ENCODE measurements at places on chromosomes 6 and 20.

DNA sequence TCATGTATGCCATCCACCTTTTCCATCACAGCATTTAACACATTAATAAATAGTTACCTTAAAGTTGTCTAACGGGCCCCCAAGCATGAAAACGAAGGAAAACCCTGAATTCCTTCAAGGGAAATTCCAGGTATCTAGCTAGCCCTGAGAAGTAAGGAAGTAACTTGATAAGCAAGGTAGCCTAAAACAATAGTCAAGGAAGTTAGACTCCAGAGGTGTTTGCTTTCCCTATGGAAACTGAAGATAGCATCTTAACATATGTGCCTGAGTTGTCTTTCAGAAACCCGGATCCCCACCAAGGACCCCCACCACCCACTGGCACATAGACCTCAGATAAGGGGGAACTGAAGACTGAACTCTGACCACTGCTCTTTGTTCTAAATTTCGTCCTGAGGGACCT is 127.4 kb downstream of the TBXT start:
- DNase-seq, result no peak

DNA sequence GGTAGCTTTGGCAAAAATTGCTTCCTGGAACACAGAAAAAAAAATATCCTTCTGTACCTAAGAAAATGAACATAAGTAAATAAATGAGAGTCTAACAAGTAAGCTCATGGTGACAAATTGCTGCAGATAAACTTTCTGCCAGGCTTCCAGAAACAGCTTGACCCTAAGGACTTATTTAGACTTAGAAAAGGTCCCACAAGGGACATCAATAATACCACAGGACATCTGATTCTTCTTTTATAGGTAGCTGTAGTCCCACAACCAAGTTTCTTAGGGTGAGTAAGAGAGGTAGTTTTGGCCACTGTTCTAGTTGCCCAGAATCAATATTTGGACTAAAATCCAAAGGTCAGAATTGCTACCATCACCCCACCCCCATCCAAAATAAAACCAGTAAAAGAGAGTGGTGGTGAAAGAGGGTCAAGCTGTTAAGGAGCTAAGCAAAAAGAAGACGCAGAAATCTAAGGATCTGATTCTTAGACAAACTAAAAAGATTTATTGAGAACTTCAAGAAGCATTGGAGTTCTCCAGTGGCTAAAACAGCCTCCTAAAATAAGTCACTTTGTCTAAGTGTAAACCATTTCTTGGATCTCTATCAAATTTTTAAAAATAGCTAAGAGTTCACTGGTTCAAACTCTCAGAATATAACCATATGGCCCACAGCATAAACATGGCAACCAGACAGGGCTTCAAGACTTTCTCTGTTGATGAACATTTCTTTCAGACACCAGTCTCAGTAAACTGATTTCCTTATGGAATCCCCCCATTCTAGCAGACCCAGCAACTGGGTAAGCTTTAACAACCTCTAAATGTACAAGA is 180.6 kb downstream of the PTPRK start:
- DNase-seq, result peak; percentile 76

- DNase-seq, result peak; percentile 53
Observed at GRCh38 chr20:22916021-22916842, 118.9 kb upstream of the SSTR4 start.

DNA sequence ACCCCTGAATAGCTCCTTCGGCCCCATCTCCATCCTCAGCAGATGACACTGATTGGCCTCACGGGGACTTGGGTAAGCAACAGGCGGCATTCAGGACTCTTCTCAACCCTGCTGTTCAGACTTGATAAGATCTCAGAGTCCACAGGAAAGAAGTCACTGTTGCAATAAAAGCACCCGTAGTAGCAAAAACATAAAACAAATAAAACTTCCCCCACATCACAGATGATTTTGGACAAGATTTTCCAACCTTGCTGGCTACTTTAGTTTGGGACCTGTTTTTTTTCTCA is 17.1 kb upstream of the C20orf144 start:
- DNase-seq, result no peak

GRCh38 chr6:159092631-159093030 is 47.8 kb upstream of the TAGAP start:
- no peak for DNase-seq

- DNase-seq, result no peak
Observed at GRCh38 chr6:22240025-22240424, 56.8 kb downstream of the PRL start.

GRCh38 chr6:137283940-137284810 is 65.0 kb upstream of the IFNGR1 start:
- no peak for DNase-seq

DNA sequence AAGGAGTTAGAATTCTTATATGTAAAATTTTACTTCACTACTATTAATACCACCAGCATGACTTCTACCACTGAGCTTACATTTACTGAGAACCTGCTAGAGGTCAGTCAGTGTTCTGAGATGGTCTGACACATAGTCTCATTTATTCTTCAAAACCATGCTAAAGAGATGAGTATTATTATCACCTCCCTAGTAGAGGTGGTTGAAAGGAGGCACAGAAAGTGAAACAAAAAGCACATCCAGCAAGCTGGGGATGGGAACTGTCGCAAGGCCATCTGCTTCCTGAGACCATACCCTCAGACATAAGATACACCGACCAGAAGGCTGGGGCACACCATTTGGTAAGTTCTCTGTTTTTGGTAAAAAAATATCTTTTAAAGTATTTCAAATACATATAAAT is 137.7 kb downstream of the INSM1 start:
- no peak for DNase-seq

GRCh38 chr6:93036835-93037234 is 382.5 kb downstream of the EPHA7 start:
- DNase-seq, result no peak

- no peak for DNase-seq
Observed at GRCh38 chr20:47559141-47559540, 57.5 kb downstream of the NCOA3 start.

DNA sequence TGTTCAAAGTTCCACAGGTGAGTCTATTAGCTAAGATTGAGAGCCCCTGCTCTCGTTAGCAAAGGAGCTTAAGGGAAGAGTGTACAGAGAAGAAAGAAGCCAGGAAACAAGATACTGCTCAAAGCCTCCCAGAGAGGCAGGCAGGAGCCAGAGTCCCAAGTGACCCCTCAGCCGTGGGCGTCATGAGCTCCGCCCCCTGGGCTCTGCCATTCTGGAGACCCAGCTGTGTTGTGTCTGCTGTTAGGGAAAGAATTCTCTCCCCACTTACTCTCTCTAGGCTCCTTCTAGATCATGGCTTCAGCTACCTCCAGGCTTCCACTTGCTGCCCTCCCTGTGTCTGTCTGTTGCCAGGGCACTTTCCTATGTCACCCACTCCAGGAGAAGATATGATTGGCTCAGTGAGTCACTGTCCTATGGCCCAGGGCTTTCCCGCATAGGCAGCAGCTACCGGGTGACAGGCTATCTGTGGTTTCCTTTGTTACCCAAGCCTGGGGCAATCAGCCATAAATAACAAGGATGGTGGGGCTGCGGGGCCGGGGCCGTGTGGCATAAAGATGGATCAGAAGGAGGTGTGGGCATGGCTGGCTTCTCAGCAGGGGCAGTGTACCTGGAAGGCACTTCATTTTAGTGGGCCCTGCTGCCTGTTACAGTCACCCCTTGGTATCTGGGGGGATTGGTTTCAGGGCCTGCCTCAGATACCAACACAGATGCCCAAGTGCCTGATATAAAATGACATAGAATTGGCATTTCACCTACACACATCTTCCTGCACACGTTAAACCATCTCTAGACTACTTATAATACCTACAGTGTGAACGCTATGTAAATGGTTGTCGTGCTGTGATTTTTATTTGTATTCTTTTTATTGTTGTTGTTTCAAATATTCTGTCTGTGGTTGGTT is 118.9 kb downstream of the ARMC2 start:
- DNase-seq, result peak; percentile 67

DNA sequence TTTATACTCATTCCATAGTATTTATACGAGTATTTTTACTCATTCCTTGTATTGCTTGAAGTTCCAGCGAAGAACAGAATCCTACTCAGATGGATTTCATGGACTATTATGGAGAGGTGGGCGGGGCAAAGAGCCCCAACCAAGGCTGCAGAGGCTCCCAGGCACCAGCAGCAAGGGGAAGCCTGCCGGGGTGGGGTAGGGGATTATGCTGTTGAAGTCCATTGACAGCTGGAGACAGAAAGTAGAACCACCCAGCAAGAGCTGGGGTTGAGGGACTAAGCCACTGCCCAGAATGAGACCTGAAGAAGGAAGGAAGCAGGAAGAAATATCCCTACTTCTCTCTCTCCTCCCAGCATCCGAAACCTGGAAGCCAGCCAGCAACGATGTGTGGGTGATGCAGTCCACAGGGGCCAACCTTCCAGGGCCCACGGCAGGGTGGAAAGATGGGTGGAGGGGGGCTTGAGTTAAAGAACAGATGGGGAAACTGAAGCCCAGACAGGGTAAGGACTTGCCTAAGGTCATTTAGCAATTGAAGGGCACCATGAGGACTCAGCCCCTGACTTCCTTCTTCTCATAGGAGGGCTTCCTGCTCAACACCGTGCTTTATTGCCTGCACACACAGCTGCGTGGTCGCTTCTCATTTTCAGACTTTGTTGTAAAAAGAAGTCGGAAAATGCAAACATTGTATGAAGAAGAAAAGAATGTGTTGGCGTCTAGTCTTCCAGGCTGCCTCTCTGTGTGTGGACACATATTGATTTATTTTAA is 18.3 kb upstream of the GTSF1L start:
- DNase-seq, result peak; percentile 65

- no peak for DNase-seq
Observed at GRCh38 chr6:26271668-26272024, 93.4 kb upstream of the BTN3A2 start.

- DNase-seq, result no peak
Observed at GRCh38 chr6:118844915-118845314, 49.0 kb upstream of the ASF1A start.

DNA sequence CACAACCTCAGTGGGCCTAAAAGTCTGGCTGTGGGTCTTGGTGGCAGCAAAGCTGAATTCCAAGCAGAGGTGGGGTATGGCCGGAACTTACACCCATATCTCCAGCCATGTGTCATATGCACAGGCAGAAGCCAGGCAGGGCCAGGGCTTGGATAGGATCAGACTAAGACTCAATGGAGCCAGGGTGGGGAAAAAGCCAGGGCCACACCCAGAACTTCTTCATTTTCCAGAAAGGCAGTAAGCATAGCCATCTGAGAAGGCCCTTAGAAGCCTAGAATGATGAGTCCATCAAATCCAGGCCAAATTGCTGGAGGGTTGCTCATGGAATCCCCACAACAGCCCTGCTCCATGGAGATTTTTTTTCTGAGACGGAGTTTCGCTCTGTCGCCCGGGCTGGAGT is 116.2 kb upstream of the SRSF6 start:
- DNase-seq, result no peak

DNA sequence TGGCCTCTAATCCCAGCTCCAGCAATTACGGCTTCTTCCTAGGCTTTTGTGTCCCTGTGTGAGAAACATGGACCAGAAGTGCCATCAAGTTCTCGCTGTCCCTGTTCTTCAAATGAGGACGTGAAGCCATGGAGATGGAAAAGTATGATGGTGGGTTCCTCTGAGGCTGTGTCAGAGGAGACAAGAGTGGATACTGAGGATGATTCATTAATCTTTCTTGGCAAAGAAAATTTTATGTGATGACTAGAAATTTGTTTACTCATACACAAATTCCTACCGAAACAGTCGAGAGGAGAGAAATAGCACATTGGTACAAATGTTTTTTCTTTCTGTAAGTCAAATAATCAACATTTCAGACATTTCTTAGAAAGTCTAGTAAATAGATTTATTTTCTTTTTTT is 35.0 kb upstream of the PNRC1 start:
- DNase-seq, result no peak

GRCh38 chr6:147088861-147089260 is 115.4 kb upstream of the STXBP5 start:
- no peak for DNase-seq

- DNase-seq, result no peak
Observed at GRCh38 chr20:61860260-61860987, 205.3 kb downstream of the TAF4 start.

Data from stomach (tissue), 19 donors.